Activated T-helper 1 cell treated with anti-CD3 and anti-CD28 coated beads, Interleukin-2, amount 50 U/mL, for 16 hours (primary cell): ENCODE measurements at places on chromosomes 7 and 10.

DNA sequence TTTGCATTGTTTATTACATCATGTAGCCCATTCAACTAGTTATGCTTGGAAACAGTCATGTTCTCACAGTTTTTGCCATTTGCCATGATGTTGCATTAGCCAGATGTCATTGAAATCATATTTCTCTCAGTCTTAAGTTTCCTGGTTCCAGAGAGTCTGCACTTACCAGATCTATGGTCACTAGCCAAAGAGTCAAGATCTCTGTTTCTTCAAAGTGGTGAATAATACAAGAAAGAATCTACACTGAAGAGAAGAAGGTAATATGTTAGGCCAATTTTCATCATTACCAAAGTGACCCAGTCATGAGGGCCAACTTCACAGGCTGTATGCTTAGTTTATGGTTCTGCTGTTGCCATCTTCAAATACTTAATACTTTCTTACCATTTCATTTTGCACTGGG is 89.0 kb upstream of the PHYHIPL start:
- no peak for DNase-seq

DNA sequence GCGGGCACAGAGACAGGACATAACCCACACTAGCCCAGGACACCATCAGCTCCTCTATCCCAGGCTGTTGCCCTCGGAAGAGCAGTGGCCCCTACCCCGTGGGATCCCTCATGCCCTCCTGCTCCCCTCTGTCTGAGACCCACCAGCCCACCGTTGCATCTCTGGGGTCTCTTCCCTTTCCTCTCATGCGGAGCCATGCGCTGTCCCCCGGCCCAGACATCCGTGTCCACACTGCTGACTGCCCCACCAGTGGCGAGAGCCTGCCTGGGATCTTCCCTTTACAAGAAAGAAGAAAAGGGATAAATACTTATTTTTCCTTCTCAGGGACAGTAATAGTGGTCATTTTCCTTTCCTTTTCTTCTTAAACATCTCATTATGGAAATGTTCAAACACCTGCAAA is 115.4 kb downstream of the WDR37 start:
- no peak for DNase-seq

GRCh38 chr7:159025161-159025779 is 119.4 kb downstream of the VIPR2 start:
- no peak for DNase-seq

GRCh38 chr7:23600236-23600635 is 3.1 kb downstream of the CCDC126 start:
- DNase-seq: no peak

GRCh38 chr7:3493499-3493898 is 192.4 kb downstream of the SDK1 start:
- DNase-seq: no peak
